Foreskin melanocyte (primary cell): ENCODE measurements at places on chromosomes 13 and 19.

DNA sequence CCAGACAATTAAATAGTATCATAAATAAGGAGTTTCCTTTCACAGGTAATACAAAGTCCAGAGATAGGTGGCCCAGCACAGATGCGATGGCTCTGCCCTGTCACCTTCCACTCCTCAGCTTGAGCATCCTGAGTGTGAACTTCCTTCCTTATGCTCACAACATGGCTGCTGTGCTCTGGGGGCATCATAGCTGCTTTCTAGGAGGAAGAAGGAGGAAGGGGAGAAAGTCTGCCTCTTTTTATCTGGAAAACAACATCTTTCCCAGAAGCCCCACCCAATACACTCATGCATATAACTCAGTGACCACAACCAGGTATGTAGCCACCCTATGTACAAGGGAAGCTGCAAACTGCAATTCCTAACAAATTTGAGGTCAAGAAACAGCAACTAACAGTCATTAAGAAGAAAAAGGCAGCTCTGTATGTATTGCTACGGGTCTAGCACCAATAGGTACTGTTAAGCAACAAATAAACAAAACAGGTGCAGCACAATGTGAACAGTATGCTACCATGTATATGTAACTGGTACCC lies 201.2 kb upstream of the UBL3 start:
- no peak for DNase-seq

DNA sequence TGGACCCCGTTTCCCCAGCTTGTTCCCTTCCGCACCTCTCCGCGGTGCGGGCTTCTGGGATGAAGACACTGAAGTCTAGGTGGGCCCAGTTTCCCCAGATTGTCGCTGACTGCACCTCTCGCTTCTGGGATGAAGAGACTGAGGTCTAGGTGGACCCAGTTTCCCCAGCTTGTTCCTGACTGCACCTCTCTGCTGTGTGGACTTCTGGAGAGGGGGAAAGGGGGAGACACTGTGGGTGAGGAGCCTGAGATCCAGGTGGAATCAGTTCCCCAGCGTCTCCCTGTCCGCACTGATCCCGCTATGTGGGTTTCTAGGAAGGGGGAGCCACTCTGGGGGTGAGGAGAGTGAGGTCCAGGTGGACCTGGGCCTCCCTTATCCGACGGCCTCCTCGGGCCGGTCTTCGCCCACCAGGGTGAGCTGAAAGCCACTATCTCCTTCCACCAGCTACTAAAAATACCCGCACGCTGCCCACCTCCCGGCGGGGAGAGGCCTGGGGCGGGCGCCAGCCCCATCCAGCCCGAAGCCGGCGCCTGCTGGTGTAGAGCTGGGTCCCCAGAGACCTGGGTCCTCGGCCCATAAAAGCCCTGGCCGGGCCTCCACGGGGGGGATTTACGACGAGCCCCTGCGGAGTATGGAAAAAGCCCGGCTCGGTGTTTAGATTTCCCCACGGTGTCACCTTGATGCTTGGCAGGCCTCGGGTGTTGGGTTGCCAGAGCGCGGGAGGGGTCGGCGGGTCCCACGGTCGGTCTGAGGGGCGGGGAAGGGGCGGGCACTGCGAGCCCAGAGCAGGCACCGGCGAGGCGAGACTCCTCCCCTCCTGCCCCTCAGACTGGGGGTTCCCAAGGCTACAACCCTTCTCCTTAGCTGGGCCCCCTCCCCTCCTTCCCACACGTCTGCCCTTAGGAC lies 10.6 kb downstream of the FUT6 start:
- DNase-seq: no peak

- DNase-seq: no peak
Measured at GRCh38 chr13:21949818-21950429, 279.1 kb downstream of the FGF9 start.

- peak; percentile 64 for DNase-seq
Measured at GRCh38 chr19:54462655-54463530, 685 bp downstream of the LENG9 start.

- DNase-seq: no peak
Measured at GRCh38 chr19:4473763-4474513, 1.8 kb downstream of the HDGFL2 start.

- DNase-seq: no peak
Measured at GRCh38 chr13:21735701-21736401, 65.0 kb downstream of the FGF9 start.

DNA sequence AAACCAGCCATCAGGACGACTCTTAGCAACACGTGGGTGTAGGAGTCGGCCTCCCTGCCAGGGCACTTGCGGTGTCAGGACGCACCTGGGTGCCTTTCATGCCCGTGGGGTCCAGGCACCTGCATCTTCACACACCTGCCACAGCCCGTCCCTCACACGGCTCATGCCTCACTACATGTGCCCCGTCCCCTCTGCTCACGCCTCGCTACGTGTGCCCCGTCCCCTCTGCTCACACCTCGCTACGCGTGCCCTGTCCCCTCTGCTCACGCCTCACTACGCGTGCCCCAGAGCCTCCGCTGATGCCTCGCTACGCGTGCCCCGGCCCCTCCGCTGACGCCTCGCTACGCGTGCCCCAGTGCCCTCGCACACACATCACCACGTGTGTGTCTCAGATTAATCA lies 58.0 kb upstream of the F7 start:
- no peak for DNase-seq

DNA sequence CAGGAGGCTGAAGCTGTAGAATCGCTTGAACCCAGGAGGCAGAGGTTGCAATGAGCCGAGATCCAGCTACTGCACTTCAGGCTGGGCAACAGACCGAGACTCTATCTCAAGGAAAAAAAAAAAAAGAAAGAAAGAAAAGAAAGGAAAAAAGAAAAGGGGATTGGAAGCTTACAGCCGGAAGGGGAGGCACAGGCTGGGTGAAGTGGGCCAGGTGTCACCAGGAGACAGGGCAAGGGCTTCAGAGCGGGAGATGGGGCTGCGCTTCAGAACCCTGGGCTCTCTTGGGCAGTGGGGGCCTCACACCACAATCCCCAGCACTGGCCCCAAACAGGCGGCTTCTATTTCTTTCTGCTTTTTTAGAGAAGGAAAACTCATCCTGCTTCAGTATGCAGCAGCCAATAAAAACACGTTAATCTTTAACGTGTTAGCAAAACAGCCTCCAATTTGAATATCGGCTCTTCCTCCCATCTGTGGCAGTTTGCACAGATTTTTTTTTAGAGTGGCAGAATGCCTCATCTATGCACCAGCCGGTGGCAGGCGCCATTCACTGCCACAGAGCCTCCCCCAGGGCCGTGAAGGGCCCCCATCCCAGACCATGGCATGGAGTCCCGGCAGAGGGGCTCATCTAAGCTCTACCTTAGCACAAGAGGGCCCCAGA lies 46.6 kb upstream of the C19orf12 start:
- no peak for DNase-seq

DNA sequence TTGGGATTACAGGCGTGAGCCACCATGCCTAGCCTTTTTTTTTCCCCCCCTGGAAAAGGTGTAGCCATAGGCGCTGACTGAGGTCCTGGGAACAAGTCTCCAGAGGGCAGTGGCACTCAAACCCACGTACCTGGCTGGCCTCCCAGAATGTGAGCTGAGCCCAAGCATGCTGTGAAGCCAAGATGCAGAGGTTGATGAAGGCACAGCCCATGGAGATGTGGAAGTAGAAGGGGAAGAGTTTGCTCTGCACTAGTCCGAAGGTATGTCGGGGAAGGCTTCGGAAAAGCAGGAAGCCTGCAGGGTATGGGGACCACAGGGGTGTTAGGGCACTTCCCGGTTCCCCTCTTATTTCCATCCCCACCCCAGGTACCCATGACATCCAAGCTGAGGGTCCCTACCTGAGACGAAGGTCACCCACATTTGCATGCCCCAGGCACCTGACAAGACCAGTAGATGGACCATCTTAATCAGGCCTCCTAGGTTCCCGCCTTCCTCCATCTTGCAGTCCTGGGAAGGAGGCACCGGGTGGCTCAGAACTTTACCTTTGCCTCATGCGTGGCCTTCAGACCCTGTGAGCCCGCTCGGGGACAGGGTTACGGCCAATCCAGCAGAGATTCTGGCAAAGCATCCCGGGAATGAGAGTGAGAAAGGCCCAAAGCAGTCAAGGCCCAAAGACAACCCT lies 805 bp downstream of the TMEM205 start:
- no peak for DNase-seq

- DNase-seq: no peak
Measured at GRCh38 chr19:11450570-11451326, 15.3 kb downstream of the PRKCSH start.

GRCh38 chr13:101149735-101150384 lies 266.4 kb downstream of the NALCN start:
- no peak for DNase-seq

DNA sequence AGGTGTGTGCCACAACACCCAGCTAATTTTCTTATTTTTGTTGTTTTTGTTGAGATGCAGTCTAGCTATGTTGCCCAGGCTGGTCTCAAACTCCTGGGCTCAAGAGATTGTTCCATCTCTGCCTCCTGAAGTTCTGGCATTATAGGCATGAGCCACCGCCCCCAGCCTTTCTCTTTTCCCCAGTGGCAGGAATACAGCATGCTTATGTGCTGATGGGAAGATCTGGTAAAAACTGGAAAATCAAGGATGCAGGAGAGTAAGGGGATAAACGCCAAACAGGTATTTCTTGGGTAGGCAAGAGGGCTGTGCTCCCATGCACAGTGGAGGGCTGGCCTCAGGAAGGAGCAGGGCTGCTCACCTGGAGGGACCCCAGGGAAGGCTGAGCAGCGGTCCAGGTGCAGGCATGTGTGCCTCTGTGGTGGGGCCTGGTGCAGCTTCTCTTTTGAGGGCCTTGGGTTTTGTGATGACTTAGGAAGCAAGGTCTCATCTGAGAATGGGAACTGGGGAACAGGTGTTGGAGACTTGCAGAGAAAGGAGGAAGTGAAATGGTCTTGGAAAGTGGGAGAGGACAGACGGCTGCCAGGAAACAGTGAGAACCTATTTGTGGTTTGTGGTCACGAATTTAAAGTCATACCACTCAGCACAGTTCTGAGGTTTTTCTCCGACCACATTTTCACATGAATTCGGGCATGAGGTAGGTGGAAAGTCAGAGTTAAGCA lies 106.5 kb downstream of the TEX26 start:
- DNase-seq: no peak

DNA sequence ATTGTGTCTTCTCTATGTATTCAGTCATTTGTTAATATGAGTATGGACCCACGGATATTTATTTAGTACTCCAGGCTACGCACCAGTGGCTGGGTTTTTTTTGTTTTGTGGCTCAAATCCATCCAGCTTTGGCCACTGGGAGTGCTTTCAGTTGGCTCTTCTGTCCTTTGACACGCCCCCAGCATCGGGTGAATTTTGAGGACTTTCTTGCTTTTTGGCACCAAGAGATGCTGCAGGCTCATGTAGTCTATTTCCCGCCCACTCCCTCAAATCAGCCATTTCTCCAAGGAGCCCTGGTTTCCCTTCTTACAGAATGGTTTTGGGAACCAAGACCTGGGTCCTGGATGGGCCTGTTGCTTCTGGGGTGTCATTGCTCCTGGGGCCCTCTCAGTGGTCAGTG lies 55.8 kb downstream of the SMARCA4 start:
- no peak for DNase-seq

GRCh38 chr13:24184265-24184841 lies 23.8 kb downstream of the SPATA13 start:
- no peak for DNase-seq

DNA sequence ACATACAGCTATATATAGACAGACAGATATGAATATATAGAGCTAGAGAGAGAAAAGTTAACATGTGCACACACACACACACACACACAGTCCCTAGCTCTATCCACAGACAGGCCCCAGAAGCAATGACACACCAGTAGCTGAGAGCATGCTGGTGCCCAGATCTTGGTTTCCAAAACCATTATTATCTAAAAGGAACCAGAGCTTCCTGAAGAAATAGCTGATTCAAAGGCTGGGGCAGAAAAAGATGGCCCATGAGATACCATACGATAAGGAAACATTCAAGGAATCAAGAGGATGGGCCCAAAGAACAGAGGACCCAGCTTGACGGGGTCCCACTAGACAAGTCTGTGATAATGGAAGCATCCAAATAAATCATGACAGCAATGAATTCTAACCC lies 53.4 kb downstream of the ABCC4 start:
- no peak for DNase-seq

GRCh38 chr19:5130371-5131030 lies 161.6 kb downstream of the KDM4B start:
- no peak for DNase-seq

GRCh38 chr19:50555450-50556281 lies 12.6 kb downstream of the LRRC4B start:
- no peak for DNase-seq

GRCh38 chr13:85528491-85529217 lies 270.6 kb downstream of the SLITRK6 start:
- peak; percentile 97 for DNase-seq

- DNase-seq: no peak
Measured at GRCh38 chr13:44785401-44785800, 203.9 kb downstream of the NUFIP1 start.

DNA sequence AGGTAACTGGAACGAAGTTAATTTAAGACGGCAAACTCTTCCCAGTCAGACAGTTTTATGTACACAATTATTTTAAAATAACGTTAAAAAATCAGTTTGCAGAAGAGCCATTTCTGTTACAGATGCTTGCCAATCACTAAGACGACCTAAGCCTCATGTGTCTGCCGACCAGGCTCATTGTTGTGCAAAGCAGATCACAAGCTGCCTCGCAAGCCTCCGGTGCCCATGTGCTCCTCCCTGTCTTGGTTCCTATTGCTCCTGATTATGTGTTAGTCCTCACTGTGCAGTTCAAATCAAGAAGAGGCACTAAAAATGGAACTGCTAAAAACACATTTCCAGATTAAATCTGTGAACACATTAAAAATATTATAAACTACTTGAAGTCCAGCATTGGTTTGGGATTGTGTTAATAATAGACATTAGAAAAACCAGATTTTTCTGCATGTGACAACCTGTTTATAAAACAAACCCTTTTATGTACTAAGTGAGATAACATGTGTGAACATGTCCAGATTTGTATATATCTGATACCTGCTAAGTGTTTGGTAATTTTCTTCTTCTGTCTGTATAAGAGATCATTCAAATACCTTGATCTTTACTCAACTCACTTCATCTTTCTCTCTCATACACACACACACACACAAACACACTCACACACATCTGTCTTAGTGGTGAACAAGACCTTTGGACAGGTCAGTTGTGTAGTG lies 81.9 kb upstream of the SLC15A1 start:
- DNase-seq: no peak

DNA sequence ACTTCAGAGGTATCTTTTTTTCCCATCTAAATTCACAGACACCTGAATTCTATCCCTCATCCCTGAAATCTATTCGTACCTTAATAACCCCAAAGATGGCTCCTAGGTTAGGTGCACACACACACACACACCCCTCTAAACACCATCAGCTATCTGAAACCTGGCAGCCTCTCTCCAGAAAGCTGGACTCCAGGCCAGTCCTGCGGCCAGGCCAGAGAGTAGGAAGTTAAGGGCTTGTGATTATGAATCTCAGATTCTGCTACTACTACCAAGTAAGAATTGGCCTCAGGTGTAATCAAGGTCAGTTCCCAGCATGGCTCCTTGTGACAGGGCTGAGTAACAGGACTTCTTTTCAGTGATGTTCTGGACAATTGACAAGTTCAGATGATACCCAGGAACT lies 244.2 kb upstream of the SERP2 start:
- DNase-seq: no peak

- no peak for DNase-seq
Measured at GRCh38 chr19:858868-859843, at the start of gene CFD. Gene CFD, plus strand, starts transcription at chr19:859664. Its CDS starts 26 bp downstream, at chr19:859690.
